ENCODE measurements at places on chromosomes 1 and 21.

- no peak for DNase-seq
These were observed 165.8 kb upstream of the EDN2 start for GRCh38 chr1:41650028-41650880.

GRCh38 chr1:230188826-230189225 is 121.8 kb downstream of the GALNT2 start:
- DNase-seq: no peak

DNA sequence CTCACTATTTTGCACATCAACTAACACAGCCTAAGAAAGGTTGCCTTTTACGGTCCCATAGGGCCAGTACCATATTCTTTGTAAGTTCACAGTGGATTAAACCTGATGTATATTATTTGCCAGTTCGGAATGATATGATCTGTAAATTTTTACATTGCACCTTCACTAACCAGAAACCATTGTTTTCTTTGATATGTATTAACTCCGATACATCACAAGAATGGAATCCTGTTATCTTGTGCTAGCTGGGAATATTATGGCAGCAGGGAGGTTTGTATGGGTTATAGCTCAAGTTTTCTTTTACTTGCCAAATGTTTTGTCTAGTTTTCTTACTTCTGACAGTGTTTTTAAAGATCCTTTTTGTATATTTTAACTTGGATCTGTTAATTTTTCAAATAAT is 51.4 kb upstream of the S1PR1 start:
- DNase-seq: no peak

GRCh38 chr1:30422251-30422650 is 301.1 kb downstream of the MATN1 start:
- DNase-seq: no peak

Data from cortex of kidney (tissue), 1 donor.